ENCODE measurements at places on chromosomes 6 and 20.

DNA sequence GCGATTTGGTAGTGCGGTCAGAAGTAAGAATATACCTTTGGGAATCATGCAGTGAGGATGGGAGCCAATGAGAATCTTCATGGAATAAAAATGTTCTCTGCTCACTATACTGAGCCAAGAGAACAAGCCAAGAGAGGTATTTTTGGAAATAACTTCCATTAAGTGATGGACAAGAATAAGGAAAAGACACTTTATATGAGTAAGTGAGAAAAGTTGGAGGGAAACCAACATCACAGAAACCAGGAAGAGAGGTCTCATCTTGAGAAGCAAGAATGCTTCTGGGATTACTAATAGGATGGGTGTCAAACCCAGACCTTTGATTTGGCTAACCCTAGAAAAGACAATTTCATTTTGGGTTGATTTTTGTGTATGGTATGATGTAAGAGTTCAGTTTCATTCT, 181.2 kb upstream of the JAG1 start:
- DNase-seq: no peak

DNA sequence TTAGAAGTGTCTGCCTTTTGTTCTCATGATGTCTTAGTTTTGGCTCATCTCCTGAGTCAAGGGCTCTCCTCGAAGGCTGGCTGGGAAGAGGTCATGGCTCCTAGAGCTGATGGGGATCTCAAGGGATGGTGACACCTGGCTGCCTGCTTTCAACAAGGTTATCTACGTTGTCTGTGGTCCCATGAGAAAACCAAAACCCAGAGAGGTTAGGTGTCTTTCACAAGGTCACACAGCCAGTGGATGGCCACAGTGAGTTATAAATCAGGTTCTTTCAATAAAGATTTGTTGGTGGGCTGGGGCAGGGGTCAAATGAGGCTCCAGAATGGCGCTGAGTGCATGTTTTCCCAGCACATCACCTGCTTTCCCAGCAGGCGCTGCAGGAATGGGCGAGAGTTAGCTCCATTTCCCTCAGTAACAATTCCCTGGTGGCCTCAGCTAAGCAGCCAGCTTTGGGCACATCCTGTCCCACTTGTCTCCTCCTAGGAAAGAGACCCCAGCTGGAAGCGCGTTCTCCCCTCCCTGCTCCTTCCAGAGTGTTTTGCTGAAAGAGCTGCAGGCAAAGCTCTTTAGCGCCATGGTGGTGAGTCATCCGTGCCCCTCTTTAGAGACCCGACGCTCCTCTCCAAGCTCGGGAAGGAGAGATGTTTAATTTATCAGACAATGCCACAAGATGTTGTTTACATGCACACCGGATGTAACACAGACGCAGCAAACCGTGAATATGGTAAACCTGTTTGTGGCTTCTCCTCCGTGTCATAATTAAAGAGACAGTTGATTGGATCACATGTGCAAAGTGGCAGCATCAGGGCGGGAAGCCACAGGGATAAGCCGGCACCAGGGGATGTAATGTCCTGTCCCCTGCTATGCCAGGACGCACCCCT, 109.7 kb downstream of the LRFN2 start:
- DNase-seq: no peak

GRCh38 chr20:53866794-53867740, 203.3 kb downstream of the BCAS1 start:
- no peak for DNase-seq

GRCh38 chr6:33163540-33163939, 28.7 kb downstream of the COL11A2 start:
- DNase-seq: no peak

DNA sequence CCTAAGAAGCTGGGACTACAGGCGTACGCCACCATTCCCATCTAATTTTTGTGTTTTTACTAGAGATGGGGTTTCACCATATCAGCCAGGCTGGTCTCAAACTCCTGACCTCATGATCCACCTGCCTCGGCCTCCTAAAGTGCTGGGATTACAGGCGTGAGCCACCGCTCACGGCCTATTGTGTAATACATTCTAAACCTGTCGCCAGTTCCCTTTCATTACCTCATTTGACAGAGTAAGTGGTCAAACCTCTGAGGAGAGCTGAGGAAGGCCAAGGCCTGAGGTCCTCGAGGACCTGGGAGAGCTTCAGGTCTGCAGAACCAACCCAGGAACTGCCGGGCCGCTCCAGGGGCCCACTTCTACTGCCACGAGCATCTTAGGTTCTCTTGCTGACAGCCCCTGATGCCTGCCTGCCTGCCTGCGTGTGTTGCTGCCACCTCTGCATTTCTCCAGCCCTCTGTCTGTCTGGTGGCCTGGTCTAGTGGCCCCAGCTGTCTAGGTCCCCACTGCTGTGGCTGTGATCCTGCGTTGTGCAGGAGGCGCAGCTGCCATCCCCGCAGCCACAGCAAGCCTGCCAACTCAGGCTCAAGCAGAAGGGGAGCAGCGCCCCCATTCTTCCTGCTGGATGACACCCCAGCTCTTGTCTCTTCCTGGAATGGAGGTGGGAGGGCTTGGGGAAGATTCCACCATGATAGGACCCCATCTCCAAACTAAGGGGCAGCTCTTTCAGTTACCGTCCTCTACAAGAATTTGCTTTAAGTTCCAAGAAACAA, 45.3 kb downstream of the PRR18 start:
- no peak for DNase-seq

GRCh38 chr6:114068771-114069170, 97.8 kb upstream of the HDAC2 start:
- DNase-seq: no peak

DNA sequence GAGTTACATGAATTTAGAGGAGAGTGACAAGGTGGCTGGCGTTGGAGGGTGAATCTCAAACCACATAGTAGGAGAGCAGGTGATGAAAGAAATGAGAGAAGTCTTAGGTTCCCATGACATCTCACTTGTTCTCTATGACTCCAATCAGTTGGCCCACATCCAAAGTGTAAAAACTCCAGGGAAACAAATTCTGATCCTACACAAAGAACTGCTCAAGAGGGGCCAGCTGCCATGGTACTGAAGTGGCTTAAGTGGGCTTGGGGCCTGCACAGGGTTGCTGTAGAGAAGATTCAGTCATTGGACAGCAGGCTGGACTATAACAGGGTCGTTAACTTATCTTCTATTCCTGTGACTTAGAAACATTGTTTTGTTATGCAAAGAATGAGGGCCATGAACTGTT, 7.6 kb upstream of the ADGRF4 start:
- no peak for DNase-seq

DNA sequence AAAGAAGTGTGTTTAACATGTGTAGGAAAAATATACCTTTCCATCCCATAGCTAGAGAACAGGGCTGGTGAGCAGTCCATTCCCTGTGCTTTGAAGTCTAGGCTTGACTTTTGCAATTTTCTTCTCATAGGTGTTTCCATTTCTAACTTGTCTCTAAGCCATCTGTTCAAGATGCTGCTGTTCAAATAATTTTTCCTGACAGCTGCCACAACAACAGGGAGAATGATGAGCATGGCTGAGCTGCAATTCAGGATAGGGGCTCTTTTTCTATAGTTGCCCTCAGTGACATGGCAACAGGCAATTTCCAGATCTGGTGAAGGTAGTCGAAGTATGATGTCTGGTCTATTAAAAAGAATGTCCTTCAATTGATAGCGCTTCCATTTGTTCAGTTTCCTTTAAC, 103.0 kb upstream of the HS3ST5 start:
- no peak for DNase-seq

DNA sequence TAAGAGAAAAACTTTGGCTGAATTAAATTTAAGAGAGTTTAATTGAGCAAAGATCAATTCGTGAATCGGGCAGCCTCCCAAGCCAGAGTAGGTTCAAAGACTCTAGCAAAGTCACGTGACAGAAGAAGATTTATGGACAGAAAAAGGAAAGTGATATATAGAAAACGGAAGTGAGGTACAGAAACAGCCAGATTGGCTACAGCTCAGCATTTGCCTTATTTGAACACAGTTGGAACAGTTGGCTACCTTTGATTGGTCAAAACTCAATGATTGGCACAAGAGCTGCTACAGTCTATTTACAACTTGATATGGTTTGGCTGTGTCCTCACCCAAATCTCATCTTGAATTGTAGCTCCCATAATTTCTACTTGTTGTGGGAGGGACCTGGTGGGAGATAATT, 102.6 kb downstream of the PLG start:
- DNase-seq: no peak

- DNase-seq: no peak
These were observed 4.4 kb upstream of the HMGN3 start for GRCh38 chr6:79238919-79239318.

DNA sequence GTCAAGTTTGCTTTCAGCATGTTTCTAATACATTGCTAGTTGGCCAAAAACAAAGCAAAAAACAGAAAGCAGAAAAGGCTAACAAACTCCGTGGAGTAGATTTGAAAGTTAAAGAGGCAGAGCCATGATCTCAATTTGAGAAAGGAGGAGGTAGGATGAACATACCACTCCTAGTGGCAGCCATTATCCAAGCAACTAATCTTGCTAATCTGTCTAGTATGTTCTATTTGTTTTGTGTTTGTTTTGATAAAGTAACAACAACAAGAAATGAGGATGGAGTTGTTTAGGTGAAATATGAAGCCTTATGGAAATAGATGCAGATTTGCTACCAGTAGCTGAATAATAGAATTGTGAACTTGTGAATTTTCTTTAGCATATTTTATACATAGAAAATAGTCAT, 295.5 kb upstream of the PRDM1 start:
- no peak for DNase-seq

DNA sequence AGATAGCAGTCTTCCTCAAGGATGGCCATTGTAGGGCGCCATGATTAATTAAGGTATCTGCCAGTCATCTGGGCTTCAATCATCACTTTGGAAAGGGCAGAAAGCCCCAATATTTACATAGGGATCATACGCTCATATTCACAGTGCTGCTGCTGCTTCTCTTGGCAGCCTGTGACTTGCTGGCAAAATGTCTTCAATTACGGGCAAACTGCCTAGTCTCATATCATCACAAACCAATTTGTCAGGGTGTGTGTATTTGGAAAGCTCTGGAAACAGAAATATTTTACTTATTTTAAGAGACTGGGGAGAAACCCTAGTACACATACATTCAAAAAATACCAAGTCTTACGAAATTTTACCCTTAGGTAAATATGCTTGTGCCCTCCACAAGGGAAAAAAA, 77.6 kb downstream of the SAMD5 start:
- DNase-seq: no peak

GRCh38 chr6:84758486-84758885, 5.9 kb downstream of the TBX18 start:
- DNase-seq: no peak

GRCh38 chr6:132227904-132228303, 173.4 kb downstream of the MOXD1 start:
- DNase-seq: no peak

- DNase-seq: no peak
These were observed 218.6 kb upstream of the MOCS1 start for GRCh38 chr6:40152701-40153436.

- no peak for DNase-seq
These were observed 47.0 kb upstream of the GCLC start for GRCh38 chr6:53591873-53592272.

- DNase-seq: no peak
These were observed 56.2 kb downstream of the CENPW start for GRCh38 chr6:126396131-126396530.

- no peak for DNase-seq
These were observed 19.5 kb upstream of the NPEPL1 start for GRCh38 chr20:58673119-58673518.

DNA sequence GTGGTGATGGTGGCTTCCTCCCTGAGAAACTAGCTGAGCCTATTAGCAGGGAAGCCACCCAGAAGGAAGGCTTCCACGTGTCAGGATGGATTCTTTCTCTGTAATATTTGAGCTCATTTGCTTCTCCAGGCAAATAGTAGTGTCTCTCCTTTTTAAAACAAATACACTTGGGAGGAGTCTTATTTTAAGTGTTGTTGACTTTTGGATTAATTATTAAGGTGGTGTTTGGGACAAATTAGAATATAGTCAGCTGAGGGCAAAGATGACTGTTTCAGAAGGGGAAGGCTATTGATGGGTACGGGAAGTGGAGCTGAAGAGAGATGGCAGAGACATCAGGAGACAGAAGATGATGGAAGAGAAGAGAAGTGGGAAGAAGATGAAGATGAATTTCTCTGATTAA, 119.8 kb upstream of the PHACTR1 start:
- DNase-seq: no peak

- DNase-seq: no peak
These were observed 196.4 kb downstream of the UTRN start for GRCh38 chr6:144481527-144481926.

DNA sequence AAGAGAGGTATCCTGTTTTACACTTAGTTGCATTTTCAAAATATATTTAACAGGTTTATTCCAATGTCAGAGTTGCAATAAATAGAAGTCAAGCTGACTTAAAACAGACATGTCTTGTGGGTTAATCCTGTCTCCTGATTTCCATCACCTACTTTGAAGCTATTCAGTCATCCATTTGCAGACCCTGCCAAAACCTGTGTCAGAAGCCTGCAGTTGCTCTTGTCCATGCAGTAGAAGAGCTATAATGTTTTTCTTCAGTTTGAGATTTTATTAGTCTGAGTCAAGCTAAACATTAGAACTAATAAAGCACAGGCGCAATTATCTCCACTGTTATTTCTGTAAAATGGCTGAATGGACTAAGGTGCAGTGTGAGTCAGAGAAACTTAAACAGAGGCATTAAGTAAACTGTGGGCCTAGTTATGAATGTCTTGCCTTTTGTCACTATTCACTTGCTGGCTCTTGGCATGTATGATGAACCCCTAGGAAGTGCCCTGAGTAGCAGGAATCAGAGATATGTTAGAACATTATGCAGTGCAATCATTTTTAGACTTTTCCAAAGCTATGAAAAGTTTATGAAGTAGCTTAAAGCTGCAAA, 11.0 kb upstream of the HDGFL1 start:
- DNase-seq: no peak

GRCh38 chr20:47782920-47783552, 2.2 kb downstream of the SULF2 start:
- no peak for DNase-seq

- no peak for DNase-seq
These were observed 34.0 kb downstream of the ELOVL4 start for GRCh38 chr6:79913369-79913768.

DNA sequence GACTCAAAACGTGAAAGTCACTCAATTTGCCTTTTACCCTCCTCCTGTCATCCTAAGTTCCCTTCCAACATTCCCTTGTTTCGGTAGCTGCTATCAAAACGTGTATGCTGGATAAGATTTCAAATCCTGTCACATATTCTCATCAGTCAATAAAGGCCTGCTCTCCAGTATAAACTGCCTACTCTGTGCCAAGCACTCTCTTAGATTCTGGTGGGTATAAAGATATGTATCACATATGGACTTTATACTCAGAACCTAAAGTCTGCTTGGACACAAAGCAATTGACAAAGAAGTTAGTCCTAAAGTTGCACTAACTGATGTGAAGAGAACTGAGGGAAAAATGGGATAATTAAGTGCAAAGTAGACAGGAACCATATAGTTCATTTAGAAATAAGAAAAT, 476.6 kb upstream of the MARCKS start:
- DNase-seq: no peak

GRCh38 chr6:77678048-77678447, 25.2 kb downstream of the MEI4 start:
- no peak for DNase-seq
